ENCODE measurements at places on chromosomes 2 and 18.

- DNase-seq = no peak
These were observed 6.0 kb upstream of the IL1A start for GRCh38 chr2:112790305-112790704.

DNA sequence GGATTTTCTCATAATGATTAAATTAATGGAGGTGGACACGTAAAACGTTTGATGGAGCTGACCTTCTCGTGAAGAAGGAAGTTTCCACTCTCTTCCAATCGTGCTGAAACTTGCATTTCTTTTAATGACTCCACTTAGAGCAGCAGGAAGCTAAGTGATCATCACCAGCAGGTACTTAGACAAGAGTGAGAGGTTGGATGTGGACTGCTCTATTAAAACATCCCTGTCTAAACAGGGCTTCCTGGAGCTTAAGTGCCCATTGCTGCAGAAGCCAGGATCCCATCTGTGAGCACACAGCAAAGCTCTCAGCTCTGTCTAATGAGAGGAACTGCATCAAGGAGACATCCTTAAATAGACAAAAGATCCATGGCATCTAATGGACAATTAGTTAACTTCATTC, 1539.5 kb upstream of the CELF4 start:
- DNase-seq = no peak

GRCh38 chr2:147242445-147242844, 602.4 kb upstream of the ACVR2A start:
- no peak for DNase-seq

DNA sequence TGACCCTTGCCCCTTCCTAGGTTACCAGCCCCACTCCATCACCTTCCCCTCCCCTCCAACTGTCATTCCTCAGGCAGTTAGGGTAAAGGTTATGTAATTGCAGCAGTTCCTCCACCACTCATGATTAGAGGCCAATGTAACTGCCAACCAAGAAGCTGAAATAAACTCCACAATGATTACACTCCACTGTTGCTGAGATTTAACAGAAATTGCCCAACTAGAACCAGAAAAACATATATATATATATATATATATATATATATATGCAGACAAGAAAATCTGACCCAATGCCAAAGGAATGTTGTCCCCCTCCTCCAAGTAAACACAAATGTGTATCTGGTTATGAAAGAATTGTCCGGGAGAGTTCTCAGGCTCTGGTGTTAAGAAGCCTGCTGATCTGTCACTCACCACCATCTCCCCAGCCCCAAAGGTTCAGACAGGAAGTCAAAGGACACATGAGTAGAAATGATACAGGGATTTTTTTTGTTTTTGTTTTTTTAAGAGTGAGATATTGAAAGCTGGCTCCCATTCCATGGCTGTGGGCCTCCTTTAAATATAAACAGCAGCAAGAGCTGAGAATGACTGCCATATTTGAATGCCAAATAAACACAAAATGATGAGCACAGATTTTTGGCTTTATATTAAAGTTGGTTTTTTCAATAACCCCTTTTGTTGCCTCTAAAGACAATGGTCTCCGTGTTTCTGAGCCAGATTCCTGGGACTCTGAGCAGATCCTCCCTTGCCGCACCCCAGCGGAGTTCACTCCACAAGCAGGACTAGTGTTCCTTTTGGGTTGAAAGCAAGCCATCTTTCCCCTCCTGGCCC, 127.2 kb upstream of the MAPRE2 start:
- DNase-seq = no peak

- DNase-seq = no peak
These were observed 230.9 kb upstream of the FSIP2 start for GRCh38 chr2:185507719-185508118.

- no peak for DNase-seq
These were observed 88.7 kb upstream of the ATP8B1 start for GRCh38 chr18:57891707-57892391.

- DNase-seq = no peak
These were observed 579.9 kb downstream of the CNTNAP5 start for GRCh38 chr2:124604940-124605339.

DNA sequence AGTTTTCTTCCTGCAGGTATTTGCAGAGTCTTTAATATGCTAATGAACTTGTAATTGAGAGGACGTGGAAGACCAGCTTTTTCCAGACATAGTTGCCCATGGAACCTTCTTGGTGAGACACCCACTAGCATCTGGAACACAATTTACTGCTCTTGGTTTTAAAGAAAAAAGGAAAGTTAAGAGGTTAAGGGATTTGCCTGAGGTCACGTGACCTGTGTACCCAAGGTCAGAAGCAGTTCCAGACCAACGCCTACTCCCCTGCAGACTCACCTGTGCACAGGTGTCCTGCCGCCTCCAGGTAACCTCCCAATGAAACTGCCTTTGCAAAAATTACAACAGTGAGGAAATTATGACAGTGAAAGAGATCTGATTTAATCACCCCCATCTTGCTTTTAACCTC, 172.7 kb downstream of the ANAPC1 start:
- no peak for DNase-seq

GRCh38 chr18:286515-287310, 18.9 kb upstream of the THOC1 start:
- no peak for DNase-seq
